ENCODE measurements at places on chromosomes 1 and 21.

GRCh38 chr1:15546641-15547040 lies 20.0 kb downstream of the DNAJC16 start:
- DNase-seq = no peak

DNA sequence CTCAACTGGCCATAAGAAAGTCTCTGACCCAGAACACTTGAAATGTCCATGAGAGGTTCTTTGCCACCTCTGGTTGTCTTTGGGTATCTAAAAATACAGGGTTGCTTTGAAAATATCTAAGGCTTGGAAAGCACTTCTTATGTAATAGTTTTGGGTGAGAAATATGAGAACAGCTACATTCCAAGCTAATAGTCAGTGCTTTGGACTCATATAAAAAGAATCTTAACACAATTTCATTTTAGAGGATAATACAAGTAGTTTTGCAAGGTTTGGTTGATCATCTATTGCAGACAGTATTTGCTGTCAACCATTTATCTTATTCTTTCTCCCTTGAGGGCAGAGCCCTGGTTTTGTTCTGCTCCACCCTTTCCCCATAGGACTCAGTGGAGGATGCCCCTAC lies 207.5 kb downstream of the KCNK2 start:
- DNase-seq = no peak

DNA sequence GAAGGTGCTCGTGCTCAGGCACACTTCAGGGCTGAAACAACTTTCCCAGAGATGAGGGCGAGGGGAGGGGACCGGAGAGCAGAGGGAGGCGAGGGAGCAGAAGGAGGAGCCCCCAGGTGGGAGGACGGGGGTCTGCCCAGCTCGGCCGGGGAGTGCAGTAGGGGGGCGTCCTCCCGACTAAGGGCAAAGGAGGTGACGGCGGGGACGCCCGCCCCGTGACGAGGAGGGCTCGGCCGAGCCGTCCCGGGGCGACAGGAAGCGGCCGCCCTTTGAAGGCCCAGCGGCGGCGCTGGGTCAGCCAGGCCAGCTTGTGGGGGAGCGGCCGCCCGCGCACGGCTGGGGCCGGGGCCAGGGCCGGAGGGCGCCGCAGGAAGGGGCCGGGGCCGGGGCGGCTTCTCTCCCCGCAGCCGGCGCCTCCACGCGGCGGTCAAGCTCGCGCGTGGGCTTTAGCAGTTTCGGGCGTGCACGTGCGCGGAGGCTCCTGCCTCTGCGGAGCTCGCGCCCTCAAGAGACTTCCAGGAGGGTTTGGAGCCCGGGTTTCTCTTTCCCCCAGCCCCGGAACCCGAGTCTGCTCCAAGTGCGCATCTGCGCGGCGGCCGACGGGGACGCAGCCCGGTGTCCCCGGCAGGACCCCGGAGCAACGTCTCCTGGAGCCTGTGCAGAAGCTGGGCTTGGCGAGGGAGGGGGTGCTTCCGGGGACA lies 100.8 kb upstream of the SLC45A1 start:
- no peak for DNase-seq

GRCh38 chr21:38134084-38134873 lies 122.5 kb upstream of the KCNJ15 start:
- no peak for DNase-seq

- no peak for DNase-seq
These were observed 246.6 kb downstream of the RRAGC start for GRCh38 chr1:38612951-38613350.

DNA sequence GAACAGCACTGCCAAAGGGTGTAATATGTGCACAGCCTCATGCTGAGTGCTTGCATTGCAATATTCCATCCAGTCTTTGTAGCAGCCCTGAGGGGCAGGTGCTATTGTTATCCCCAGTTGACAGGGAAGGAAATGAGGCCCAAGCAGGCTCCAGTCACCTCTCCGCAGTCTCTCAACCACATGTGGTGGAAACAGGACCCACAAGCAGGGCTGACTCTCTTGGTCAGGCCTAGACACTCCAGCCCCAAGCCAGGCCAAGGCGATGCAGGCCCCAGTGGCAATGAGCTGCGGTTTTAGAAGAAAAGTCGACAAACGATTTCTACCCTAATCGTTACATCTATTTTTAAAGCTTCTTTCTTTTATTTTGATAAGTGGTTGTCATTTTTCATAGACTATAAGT lies 52.6 kb upstream of the GADD45A start:
- no peak for DNase-seq

DNA sequence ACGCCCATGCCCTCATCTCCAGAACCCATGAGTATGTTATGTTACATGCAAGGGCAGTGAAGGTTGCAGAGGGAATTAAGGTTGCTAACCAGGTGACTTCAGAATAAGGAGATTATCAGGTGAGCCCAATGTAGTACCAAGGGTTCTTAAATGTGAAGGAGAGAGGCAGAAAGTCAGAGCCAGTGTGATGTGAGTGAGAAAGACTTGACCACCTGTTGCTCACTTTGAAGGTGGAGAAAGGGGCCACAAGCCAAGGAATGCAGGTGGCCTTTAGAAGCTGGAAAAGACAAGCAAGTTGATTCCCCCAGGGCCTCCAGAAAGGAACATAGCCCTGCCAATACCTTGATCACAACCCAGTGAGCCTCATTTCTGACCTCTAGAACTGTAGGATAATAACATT lies 84.7 kb upstream of the CLDN14 start:
- no peak for DNase-seq

DNA sequence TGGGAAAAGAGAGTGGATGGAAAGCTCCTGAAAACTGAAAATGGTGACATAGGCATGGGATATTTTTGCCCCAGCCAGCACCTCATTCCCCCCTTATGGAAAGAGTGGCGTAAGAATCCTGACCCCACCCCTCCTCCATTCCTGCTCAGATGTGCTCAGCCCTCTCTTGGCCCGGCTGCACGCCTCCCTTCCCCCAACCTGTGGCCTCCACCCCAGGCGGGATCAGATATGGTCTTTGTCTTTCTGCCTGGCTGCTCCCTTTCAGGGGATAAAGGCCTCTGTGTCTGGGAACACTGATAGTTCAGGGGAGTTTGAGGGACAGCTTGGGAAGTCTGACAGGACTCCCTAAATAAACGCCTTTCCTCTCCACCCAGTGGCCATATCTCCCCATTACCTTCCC lies 49.8 kb downstream of the KIRREL1 start:
- DNase-seq = no peak

DNA sequence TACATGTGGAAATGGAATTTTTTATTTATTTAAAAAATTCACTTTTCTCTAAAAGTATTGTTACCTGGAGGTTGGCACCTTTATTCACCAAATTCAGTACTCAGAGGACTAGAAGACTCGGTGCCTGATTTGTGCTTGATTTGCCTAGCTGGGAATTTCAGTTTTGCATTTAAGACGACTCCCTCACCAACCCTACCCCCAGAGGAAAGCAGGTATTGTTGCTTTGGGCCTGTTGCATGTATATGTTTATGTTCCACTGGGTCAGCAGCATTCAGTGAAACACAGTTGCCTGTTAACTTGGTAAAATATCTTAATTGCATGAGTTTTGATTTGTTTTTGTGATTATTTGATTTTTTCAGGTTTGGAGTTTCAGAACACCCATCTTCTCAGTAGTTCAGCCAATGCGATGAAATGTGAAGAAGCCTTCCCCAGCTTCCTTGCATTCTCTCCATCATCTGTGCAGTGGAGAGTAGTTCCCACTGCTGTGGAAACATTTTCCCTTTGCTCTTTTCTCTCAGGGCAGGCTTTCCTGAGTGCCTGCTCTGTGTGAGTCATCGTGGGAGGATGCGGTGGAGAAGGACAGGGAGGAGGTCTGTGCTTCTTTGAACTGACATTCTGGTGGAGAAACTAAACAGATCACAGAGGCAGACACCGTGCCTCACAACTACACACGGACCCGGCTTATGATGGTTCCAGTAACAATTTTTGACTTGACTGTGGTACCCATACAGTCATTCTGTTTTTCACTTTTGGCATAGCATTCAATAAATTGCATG lies 6.4 kb downstream of the ADARB1 start:
- DNase-seq = no peak

DNA sequence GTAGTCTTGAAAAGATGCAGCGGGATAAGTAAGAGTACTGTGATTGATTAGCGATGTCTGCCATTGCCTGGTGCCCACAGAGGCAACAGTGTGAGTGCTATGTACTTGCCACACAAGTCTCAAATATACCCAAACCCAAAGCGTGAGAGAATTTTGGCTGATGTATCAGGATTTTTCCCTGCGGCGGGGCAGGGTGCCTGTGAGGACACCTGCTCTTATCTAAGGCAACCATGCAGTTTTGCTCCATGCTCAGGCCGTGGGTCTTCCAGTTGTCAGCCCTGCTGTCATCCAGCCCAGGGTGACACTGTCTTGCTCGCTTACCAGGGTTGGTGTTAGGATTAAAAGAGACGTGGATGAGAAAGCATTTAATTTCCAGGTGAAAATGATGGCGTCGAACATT lies 202.7 kb downstream of the PTPRU start:
- DNase-seq = no peak

DNA sequence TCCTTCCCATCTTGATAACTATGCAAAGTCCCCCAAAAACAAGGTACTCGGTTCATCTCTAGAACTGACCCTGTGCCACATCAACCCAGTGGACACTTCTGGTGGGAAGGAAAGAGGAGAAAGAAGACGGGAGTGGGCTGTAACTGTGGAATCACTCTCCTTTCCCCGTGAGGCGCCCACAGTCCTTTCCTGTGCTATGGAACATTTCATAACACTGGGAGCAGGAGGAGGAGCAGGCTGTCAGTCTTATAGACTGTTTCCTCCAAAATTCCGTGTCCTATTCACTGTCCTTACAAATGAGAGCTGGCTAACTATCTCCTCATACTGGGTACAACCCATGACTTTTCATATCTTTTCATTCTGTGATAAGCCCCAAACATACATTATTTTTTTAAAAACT lies 40.7 kb downstream of the PLEKHA6 start:
- no peak for DNase-seq

DNA sequence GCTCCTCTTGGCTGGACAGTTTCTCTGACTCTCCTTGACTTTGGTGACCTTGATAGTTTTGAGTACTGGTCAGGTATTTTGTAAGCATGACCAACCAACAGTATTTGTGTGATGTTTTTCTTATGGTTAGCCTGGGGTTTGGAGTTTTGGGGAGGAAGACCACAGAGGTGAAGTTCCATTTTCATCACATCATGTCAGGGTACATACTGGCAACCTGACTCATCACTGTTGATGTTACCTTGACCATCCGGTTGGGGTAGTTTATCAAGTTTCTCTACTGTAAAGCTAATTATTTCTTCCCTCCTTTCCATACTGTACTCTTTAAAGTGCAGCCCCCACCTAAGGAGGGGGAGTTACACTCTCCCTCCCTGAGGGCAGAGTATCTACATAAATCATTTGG lies 13.4 kb downstream of the OSCP1 start:
- DNase-seq = no peak

DNA sequence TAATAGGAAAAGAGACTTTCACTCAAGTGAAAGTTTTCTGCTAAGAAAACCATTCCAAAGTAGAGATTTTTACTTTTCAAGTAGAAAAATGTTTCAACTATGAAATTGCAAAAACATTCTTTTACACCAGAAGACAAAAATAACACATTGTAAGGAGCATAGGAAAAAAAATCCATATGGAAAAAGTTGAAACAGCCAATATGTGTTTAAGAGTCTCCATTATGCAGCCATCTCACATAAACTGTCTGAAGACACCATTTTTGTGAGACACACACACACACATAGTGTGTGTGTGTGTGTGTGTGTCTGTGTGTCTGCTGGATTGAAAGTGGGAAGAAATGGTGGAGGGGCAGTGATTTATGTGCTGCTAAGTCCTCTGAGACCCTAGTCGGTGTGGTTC lies 162.1 kb downstream of the HHAT start:
- no peak for DNase-seq

GRCh38 chr21:41726970-41727783 lies 39.7 kb downstream of the RIPK4 start:
- DNase-seq = peak; percentile 22
